Mesenteric fat pad (tissue), 1 donor: ENCODE measurements at places on chromosomes 13 and 19.
A peak's percentile ranks its signal among the peaks of the same experiment; 100 is the strongest.

- peak; percentile 45 for DNase-seq
These were observed 40.7 kb upstream of the PNMA8B start for GRCh38 chr19:46536391-46536790.

GRCh38 chr19:10812902-10813404, 23.1 kb downstream of the TMED1 start:
- no peak for DNase-seq

GRCh38 chr13:30593001-30593400, 24.7 kb upstream of the USPL1 start:
- DNase-seq = no peak

DNA sequence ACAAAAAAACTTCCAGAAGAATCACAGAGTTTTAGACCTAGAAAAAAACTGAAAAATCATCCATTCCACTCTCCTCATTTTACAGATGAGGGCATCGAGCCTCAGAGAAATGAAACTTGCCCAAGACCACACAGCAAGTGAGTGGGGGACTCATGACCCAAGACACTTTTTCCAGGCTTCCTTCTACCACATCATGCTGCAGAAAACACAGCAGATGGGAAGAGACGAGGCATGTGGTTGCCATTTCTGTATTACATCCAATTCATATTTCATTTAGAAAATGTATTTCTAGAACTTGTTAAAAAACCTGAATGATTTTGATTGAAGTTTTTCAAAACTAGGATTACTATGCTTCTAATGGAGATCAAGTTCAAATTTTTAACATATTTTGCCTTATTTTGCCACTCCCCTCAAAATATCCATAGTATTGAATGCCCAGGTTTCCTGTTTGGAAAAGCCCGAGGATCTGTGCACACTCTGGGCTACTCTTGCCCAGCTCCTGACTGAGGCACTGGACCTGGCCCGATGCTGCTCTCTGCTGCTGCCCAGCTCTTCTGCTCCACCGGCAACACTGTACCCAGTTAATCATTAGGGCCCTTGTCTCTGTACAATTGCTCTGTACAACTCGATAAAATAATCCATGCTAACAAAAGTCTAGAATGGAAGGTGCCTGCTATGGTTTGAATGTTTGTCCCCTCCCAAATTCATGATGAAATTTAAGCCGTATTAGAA, 157.4 kb downstream of the EFNB2 start:
- DNase-seq = no peak

- no peak for DNase-seq
These were observed 88.0 kb downstream of the ENOX1 start for GRCh38 chr13:43698758-43699157.

GRCh38 chr19:17393914-17394313, at the start of gene CCDC194:
Gene CCDC194 (minus strand): TSS chr19:17394196. CDS start chr19:17394158, 38 bp downstream.
- no peak for DNase-seq

DNA sequence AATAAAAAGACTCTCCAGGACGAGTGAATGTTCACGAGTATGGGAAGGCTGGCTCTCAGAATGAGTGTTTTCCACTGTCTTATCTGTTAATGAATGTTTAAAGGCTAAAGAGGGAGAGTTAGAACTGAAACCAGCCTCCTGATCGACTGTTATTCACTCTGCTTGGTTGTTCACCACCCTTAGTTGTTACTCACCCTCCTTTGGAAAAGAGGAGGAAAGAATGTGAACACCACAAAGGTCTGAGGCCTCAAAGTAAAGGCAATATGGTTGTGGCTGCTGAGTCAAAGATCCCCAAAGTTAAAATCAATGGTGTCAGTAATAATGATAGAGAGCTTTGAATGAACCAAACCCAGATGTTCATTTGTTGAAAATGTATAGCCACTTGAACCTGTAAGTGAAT, 1793.2 kb upstream of the PCDH20 start:
- no peak for DNase-seq

- no peak for DNase-seq
These were observed 11.2 kb upstream of the LYPD3 start for GRCh38 chr19:43476606-43477005.

GRCh38 chr13:45021250-45021649, 31.9 kb downstream of the GPALPP1 start:
- DNase-seq = no peak

DNA sequence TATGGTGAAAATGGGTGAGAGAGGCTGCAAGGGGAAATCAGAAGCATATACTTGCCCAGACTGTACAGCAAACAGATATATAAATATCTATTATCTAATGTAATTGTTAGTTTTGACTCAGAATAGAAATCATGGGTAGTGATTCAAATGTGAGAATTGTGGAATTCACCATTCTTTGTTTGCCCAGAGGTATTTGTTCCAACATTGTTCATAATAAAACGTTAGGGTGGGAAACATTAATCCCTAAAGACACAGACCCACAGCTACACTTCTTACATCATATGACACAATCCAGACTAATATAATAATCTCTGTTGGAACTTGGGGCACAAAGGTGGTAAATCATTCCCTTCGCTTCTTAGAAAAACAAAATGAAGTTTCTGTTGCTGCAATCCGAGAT, 646.5 kb upstream of the SLITRK6 start:
- no peak for DNase-seq

- DNase-seq = peak; percentile 85
These were observed 1.1 kb downstream of the WTIP start for GRCh38 chr19:34482380-34483250.

GRCh38 chr13:111437417-111437816, 117.0 kb downstream of the TEX29 start:
- DNase-seq = no peak

DNA sequence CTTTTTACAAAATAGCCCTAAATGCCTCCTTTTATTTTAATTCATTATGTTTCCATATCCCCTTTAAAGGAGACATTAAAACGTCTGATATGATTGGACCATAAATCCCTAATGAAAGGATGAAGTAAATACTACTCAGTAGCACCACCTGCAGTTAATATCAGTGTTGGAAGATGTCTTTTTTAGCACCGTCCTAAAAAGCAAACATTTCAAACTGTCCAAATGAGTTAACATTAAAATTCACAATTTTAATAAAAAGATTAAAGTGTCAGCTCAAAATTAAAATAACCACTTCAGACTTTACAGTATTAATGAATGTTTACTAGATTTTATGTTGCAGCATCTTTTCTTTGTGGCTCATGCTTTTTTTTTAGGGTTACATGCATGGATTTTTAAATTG, 12.3 kb downstream of the ZNF507 start:
- no peak for DNase-seq

GRCh38 chr13:112768795-112769481, 79.1 kb downstream of the ATP11A start:
- DNase-seq = no peak

DNA sequence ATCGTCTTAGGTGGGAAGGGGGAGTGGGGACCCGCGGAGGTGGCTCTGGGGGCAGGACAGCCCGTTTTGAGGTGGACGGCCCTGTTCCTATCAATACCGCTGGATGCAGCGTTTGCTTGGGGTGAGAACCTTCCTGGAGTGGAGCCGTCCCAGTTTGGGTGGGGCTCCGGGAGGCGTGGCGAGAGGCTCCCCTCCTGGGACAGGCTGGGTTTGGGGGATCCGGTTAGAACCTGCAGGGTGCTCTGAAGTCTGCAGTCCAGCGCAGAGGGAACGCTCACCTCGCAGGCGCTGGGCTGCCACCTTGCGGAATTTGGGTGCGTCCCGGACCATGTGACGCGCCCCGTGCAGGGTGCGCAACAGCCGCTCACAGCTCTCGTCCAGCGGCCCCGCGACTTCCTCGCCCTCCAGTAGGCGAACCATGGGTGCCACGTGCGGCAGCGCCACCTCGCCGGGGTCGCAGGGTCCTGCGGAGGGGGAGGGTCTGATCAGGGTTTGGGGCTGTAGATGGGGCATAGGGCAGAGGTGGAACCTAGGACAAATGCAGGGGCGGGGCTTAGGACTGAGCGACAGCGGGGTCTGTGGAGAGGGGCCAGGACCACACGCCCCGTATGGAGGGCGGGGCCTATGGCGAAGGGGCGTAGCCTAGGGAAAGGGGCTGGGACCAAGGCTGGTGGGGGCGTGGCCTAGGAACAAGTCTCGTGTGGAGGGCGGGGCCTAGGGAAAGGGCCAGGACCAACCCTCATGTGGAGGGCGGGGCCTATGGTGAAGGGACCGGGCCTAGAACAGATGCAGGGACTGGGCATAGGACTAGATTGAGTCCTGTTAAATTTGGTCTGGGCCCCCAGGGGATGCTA, 13.8 kb downstream of the SH2D3A start:
- DNase-seq = no peak

DNA sequence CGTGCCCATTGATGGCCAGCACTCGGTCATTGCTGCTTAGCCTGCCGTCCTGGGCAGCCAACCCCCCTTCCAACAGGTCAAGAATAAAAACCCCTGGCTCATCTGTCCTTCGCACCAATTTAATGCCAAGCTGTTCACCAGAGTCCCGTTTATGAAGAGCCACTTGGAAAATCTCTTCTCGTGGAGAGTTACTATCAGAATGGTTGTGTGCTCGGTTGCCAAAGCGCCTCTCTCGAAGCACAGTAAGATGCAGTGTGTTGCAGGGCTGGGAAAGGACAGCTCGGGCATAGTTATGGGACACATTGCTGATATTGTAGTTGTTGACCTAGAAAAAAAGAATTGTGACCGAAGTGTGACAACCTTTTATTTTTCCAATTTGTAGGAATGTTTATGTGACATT, 57.9 kb downstream of the LNX2 start:
- no peak for DNase-seq

DNA sequence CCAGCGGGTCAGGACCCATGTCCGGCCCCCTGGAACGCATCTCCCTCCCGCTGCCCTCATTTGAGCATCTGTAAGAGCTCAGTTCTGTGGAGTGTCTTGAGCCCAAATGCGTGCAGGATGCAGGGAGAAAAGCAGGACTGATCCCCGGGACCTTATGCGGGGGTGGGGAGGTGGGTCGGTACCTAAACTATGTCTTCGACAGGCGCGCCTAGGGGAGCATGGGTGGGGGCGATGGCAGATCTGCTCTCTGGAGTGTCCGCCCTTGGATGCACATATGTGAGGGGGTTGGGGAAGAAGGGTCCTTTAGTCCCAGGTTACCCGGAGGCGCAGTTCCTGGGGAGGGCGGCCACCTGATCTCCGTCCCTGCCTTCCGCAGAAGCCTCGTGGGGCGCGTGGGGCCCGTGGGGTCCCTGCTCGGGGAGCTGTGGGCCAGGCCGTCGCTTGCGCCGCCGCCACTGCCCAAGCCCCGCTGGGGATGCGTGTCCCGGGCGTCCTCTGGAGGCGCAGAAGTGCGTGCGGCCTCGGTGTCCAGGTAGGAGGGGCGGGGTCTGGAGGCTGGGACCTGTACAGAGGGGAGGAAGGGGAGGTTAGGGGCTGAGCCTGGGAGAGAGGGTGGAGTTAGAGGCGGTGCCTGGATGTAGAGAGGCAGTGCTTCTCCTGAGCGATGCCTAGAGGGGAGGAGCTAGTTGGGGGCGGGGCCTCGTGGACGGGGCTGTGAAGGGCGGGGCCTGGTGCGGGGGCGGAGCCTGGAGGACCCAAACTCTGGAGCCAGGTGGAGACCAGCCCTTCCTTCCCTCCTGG, 2.9 kb downstream of the CILP2 start:
- DNase-seq = no peak

DNA sequence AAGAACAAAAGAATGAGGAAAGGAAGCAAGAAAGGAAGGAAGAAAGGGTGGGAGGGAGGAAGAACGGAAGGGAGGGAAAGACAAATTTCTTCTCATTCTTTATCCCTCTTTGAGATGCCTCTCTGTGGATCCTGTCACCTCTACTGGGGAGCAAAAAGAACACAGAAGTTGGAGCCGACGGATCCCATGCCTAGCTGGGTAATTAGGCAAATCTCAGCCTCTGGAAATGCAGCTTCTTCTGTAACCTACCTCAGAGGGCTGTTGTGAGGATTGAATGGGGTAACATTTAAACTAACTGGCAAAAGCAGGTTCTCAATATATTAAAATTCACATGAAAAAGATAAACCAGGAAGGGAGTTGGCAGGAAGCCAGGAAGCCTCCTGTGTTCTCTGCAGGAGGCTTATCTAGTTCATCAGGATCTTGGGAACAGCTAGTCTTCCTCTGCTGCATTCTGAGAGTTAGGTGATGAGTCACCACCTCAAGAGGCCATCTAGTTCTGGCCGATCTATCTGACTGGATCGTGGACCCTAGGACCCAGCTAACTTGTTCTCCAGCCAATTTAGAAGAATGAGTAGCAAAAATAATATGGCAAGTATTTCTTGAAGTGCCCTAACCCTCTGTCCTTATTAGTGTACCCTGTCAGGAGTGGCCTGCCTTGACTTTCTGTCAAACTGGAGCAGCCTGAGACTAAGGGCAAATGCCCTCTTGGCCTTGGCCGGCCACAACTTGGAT, 15.2 kb upstream of the CPB2 start:
- no peak for DNase-seq

- DNase-seq = peak; percentile 94
These were observed 67.1 kb downstream of the RASA3 start for GRCh38 chr13:114065141-114065925.

DNA sequence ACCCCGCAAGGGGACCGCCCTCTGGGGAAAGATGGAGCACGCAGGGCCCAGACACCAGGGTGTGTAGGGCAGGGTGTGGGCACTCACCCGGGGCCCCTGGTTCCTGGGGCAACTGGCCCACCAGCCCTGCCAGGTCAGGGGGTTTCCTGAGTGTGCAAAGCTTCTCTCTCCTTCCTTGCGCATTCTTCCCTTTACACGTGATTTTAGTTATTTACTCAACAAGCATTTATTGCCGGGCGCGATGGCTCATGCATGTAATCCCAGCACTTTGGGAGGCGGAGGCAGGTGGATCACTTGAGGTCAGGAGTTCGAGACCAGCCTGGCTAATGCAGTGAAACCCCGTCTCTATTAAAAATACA, 20.4 kb downstream of the PRR36 start:
- no peak for DNase-seq

GRCh38 chr13:27177852-27178251, 6.2 kb upstream of the USP12 start:
- DNase-seq = no peak

DNA sequence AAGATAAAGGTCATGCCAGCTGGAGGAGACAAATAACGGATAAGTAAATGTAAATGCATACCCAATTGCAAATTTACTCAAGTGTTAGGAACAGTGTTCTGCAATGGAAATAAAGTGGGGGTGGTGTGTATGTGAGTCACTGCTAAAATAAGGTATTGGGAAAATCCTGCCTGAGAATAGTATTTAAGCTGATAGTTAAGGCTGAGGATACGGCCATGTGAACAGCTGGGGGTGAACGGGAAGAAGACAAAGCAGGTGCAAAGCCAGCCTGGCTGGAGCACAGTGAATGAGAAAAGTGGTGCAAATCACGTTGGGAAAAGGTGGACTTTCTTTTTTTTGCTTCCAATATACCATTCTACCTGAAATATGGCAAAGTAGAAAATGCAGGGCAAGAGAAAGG, 242.4 kb upstream of the SLC10A2 start:
- DNase-seq = no peak

- no peak for DNase-seq
These were observed 748 bp upstream of the ZNF552 start for GRCh38 chr19:57815247-57816075.

- no peak for DNase-seq
These were observed 65.0 kb upstream of the TRPC4 start for GRCh38 chr13:37934339-37935191.

DNA sequence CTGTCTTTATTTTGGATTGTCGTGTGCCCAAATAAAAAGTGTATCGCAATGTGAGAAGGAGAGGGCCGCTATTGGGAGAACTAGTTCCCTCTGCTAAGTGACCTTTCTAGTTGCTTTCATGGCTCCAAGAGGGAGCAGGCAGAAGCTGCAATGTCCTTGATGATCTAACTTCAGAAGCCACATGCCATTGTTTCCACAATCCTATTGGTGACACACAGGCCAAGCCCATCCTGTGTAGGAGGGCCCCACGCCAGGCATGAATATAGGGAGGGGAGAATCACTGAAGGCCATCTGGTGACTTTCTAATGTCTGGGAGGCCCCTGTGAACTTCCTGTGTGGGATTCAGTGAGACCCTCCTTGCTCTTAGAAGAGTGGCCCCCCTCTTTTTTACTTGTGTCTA, 47.8 kb upstream of the KPNA3 start:
- DNase-seq = no peak
